ENCODE measurements at places on chromosomes 11 and 22.

GRCh38 chr11:1748636-1749394, 1.6 kb downstream of the IFITM10 start:
- no peak for DNase-seq

DNA sequence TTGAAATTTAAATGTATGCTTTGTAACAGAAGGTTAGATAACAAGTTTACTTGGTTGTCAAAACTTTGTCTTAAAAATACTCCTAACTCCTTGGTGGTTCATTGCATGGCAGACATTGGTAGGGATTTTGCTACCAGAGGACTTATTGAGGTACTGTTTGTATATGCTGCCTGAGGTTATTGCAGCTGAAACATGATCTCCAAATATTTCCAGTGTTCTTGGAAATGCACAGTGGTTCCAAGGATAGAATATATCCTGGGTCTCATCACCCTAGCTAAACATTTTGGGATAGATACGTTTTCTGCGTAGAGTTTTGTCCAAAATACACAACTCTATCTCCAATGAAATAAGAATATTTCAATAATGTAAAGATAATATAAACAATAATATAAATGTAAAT, 109.2 kb downstream of the RAB38 start:
- DNase-seq = no peak

DNA sequence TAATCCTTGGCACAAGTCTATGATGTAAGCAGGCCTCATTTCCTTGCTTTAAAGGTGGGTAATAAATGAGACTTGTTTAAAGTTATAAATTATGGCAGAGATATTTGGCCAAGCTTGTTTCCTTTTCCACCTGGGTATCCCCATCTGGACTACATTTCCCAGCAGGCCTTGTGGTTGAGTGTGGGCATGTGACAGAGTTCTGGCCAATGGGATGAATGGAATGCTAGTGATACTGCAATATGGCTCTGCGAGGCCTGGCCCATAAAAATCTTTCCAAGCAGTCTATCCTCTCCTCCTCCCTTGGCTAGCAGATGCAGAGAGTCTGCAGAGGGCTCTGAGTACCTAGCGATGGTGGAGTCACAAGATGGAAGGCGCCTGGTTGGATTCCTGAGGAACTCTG, 102.5 kb downstream of the TIMP3 start:
- DNase-seq = no peak

- no peak for DNase-seq
Observed at GRCh38 chr22:47797342-47797945, 1035.0 kb downstream of the TBC1D22A start.

- DNase-seq = no peak
Observed at GRCh38 chr22:42865536-42865935, 8.5 kb upstream of the ARFGAP3 start.

GRCh38 chr11:20715464-20715863, 46.1 kb downstream of the NELL1 start:
- DNase-seq = no peak

GRCh38 chr11:128473636-128474035, 113.7 kb downstream of the ETS1 start:
- DNase-seq = no peak

DNA sequence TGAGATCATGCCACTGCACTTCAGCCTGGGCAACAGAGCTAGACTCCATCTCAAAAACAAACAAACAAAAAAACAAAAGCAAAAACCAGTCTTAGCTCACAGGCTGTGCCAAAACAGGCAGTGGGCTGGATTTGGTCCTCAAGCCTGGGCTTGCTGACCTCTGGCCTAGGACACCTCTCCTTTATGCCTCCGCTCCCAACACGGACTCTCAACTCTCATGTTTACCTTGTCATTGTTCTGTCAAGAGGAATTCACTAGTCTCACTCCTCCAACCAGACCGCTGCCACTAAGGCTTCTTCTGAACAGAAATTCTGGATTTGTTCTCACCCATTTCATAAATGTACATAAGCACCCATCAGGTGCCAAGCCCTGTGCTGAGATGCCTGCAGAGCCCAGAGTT, 42.6 kb downstream of the FAM83F start:
- no peak for DNase-seq

- DNase-seq = no peak
Observed at GRCh38 chr11:121071846-121072450, 29.1 kb upstream of the TECTA start.

DNA sequence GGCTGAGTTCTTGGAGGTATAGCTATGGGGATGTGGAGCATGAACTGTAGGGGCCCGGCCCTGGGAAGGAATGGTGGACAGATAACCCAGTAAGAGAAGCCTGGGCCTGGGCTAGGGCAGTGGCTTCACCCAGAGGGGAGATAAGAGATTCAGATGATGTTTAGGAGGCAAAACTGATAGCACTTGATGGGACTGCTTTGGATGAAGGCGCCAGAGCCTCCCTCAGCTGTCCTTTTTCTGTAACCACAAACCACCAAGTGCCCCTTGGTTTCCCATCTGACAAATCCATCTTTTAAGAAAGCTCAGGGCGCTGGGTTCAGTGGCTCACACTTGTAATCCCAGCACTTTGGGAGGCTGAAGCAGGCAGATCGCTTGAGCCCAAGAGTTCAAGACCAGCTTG, 23.4 kb downstream of the RELT start:
- DNase-seq = no peak

DNA sequence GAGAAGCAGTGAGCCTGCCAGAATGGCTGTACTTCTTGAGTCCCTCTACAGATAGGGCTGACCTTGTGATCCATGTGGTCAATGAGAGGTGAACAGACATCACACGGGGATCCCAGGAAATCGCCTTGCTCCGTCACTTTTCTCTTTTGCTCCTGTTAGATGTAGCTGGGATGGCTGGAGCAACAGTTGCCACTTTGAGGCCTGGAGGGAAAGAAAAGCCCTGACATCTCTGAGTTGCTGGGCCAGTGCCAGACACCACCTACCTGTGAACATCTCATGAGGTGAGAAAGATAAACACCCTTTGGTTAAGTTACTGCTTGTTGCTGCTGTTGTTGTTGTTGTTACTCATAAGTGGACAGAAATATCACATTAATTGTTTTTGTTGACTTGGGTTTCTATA, 840.3 kb downstream of the TBC1D22A start:
- no peak for DNase-seq

- DNase-seq = no peak
Observed at GRCh38 chr22:44449061-44449682, 48.9 kb downstream of the RTL6 start.

DNA sequence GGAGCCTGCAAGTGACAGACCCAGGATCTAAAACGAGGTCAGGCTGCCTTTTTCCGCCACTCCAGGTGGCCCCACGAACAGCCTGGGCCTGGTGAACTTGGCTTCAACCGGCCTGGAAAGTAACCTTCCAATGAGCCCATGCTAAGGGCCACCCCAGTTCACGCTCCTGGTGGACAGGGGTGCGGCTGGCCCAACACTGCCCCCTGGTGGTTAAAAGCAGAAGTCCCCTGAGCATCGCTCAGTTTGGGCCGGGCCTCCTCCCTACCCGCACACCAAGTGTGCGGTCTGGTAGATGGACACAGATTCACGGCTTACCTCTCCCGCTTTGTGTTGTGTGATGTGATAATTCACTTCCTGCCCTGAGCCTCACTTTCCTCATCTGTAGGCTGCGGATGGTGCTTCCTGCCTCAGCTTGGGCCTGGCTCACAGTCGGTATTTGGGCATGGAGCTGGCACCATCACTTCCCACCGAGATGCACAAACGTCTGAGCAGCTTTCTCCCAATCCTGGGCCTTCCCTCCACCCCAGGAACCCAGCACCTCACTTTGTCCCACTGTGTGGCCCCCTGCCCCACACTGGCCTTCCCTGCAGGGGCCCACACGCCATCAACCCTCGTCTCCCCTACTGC, 13.7 kb upstream of the SEC14L3 start:
- peak; percentile 66 for DNase-seq

GRCh38 chr11:116742104-116742503, 30.7 kb downstream of the BUD13 start:
- no peak for DNase-seq

DNA sequence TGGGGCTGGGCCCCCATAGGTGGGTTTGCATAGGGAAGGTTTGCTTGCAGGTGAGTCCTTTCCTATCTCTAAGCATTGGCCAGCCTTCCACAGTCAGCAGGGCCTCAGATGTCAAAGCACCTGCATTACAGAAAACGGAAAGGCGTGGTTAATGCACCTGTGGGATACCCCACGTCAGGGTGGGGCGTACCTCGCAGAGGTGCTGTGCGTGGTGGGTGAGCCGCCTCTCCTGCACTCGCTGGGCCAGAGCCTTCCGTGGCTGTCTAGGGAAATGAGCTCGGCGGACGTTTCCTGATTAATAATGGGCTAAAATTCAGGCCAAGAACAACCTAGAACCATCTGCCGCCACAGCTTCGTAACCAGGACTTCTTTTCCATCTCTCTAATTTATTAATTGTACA, 32.3 kb downstream of the ST14 start:
- DNase-seq = no peak

DNA sequence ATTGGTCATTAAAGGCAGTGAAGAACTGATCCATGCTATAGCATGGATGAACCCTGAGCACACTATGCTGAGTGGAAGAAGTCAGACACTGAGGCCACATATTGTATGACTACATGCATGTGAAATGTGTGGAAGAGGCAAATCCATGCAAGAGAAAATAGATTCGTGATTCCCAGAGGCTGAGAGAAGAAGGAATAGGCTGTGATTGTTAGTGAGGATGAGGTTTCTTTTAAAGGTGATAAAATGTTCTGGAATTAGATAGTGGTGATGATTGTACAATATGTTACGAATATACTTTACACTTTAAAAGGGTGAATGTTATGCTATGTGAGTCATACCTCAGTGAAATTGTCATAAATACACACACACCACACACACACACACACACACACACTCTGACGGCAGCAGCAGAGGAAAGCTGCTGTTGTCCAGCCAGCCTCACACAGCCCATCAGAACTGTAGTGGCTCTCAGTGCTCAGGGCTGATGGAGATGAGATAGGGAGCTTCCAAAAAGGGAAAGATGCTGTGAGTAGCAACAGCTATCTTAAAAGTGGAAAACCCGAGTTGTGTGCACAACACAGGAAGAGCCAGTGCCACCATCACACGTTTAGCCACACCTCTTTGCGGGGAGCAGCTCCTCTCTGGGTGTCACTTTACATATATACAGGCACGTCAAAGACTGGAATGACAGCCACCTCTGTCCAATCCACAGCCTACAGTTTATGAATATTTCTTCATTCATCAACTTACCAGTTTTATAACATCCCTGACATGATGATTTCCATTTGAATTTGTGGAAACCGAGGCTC, 153.0 kb downstream of the SPATA19 start:
- DNase-seq = no peak

GRCh38 chr22:23815541-23816155, 23.2 kb downstream of the DERL3 start:
- DNase-seq = no peak

DNA sequence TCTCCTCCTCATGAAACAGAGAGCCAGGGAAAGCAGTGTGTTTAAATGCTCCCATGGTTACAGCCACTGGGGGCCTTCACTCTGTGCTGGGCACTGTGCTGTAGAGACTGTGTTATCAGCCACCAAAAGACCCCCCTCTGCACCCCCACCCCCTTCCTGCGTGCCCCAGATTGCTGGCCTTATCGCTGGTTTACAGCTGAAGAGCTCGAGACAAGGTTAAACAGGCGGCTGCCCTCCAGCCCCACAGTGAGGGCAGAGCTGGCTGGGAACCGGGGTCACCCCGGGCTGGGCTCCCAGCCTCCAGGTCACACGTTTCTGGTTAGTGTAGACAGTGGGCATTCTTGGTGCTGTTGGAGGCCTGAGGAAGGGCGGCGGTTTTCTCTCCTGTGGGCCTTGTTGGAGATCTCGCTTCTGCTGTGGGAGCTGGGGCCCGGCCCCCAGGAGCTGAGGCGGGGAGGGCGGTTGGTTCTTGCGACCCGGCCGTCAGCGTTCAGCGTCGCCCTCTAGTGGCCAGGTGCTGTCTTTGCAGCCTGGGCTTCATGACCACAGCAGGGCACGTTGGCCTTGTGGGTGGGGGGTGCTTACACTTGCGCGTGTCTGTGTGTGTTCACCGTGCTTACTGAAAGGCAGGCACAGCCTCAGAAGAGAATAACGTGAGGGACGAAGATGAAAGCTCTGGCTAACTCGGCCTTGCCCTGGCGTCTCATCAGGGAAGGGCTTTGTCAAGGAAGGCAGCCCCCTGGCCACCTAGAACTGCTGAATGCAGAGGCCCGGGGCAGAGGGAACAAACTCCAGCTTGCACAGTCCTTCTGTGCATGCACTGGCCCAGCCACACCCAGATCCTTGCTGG, 40.8 kb downstream of the TBC1D22A start:
- peak; percentile 60 for DNase-seq

DNA sequence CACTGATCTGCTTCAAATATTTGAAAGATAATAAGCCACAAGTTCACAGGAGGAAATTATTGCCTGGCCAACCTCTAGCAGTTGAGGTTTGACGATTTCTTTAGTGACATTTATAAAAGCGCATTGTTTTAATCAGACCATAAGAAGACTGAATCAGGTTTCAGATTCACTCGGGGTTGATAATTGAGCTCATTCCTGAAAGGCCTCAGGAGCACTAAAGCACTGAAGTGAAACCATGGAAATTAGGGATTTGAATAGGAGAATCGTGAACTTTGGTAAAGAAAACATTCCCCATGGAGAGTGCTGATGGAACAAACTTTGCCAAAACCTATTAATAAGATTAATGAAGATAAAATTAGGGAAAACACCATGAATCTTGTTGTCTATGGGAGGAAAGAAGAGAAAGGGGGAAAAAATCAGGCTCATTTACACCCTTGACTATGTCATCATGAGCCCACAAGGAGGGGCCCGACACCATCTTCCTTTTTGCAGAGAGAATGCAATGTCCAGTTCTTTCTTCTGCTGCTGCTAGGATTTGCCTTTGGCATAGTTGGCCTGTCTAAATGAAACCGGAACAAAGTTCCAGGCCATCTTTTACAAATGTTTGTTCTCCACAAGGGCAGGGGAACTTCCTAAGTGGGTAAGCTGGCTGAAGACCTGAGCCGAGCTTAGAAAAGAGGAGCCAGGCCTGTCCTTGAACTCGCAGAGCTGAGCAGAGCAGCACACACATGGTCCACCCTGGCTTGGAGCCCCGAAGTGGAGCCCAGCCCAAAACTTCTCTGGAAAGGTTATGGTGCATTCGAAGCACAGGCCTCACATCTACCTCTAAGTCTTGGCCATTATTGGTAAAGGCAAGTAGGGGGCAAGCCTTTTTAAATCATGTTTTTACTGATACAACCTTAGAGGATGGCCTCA, 56.1 kb upstream of the EIF3M start:
- DNase-seq = no peak

- no peak for DNase-seq
Observed at GRCh38 chr22:44571566-44572413, 73.8 kb upstream of the RTL6 start.

DNA sequence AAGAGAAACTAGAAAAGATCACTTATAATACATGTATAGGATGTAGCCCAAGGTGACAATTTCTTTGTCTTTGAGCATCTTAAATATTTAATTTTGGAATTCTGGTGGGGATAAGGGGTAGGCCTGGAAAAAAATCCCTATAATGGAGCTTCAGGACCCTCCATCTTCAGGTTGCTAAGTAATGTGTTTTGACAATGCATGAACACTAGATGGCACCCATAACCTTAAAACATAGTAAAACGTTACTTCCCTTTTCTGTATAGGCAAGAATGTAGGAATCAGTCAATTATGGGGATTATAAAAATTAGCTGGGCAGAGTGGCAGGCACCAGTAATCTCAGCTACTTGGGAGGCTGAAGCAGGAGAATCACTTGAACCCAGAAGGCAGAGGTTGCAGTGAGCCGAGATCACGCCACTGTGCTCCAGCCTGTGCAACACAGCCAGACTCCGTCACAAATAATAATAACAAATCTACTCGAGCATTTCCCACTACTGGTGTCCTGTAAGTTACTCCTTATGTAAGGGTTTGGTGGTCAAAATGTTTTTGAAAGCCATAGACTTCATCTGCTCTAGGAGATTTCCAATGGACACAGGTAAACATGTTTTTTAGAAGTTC, 541.9 kb upstream of the CCDC90B start:
- no peak for DNase-seq
